Aorta (tissue), 5 donors: ENCODE measurements at places on chromosomes 6 and 20. TPM values are rescaled to one million over a fixed set of nuclear protein-coding genes. Genes with fewer than 3 reads are reported as not detected.

DNA sequence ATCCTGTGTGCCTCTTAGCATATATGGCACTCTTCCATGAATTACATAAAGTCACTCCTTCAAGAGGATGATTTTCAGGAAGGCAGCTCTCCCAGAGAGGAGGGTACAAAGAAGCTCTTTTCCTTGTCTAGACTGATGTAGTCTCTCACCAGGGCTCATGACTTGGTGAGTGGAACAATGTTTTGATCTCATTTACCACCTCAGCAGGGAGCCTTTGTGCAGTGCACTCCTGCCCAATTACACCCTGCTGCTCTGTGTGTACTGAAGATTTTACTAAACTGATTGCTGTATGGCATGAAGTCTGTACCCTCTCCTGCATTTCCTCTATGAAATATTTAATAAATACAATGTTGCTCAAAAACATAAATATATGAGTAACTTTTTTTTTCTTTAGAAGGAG lies 598.3 kb upstream of the HS3ST5 start:
- H3K27me3 ChIP-seq, result no peaks in the 10 kb centered on the region
- no peak for DNase-seq
- no peak overlapping the region for H3K4me3 ChIP-seq

DNA sequence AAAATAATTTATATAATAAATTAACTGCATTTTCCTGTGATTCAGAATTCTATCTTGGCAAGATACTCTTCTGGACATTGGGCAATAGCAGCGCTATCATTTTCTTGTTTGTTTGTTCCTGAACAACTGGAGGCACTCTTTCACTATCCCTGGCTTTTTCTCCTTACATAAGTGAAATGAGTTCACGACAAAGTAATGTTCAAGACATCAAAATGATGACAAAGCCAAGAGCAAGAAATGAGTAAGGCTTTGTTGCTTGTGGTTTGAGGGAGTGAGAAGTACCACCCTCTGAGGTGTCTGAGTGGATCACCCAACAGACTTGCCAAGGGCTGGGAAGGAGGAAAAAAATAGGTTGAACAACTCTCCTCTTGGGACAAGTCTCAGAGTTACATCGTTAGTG lies 466.6 kb upstream of the JAG1 start:
- H3K27me3 ChIP-seq, result no peaks in the 10 kb centered on the region
- no peak for DNase-seq
- H3K4me3 ChIP-seq, result no peak overlapping the region
- H3K27ac ChIP-seq, result no peak overlapping the region

- DNase-seq, result no peak
- H3K4me3 ChIP-seq, result no peak overlapping the region
- no peaks in the 10 kb centered on the region for H3K4me1 ChIP-seq
- H3K27ac ChIP-seq, result no peak overlapping the region
- no peaks in the 10 kb centered on the region for H3K27me3 ChIP-seq
- no peaks in the 10 kb centered on the region for H3K36me3 ChIP-seq
Observed at GRCh38 chr6:101241442-101241841, 152.1 kb upstream of the GRIK2 start.

DNA sequence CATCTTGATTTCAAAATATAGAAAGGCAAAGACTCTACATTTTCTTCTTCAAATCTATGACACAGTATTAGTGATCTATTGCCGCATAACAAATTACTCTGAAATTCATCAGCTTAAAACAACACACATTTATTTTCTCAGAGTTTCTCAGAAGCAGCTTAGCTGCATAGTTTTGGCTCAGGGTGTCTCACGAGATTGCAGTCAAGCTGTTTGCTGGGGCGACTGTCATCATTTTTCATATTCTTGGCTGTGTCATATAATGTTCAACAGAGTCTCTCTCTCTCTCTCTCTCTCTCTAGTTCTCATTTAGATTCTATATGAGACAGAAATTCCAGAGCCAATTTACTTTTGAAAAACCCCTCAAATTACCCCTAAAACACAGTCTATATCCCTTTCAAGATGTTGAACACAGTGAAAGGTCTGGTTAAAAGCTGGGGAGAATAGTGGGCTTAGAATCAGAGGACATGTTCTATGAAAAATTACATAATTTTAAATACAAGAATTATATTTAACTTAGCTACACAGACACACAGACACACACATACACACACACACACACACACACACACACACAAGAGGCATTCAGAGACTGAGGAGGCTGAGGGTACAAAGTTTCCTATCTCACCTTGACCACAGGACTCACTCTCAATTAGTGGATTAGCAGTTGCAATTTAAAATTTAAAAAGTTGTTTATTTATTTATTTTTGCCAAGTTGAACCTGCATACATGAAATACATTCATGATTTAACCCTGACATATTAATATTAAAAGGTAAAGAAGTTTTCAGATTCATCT lies 86.7 kb downstream of the MKKS start:
- no peak overlapping the region for H3K4me3 ChIP-seq
- H3K36me3 ChIP-seq, result no peaks in the 10 kb centered on the region
- H3K27me3 ChIP-seq, result no peaks in the 10 kb centered on the region
- DNase-seq, result no peak

DNA sequence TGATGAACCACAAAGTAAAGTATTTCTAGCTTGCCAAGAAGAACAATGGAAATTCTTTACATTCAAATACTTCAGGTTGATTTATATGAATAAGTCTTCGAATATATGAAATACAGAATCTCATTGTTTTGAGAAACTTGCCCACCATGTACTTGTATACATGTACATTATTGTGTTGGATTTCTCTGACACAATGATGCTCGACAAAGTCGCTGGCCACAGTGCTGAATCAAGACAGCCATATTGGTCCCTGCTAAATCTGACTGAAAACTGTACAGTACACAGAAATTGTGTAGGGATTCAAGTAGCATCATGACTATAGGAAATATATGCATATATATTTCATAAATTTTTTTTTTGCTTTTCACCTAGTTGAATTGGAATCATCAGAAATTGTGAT lies 13.1 kb upstream of the LIN28B start:
- H3K4me1 ChIP-seq, result no peaks in the 10 kb centered on the region
- H3K4me3 ChIP-seq, result no peak overlapping the region
- H3K27me3 ChIP-seq, result no peaks in the 10 kb centered on the region
- DNase-seq, result no peak
- no peaks in the 10 kb centered on the region for H3K36me3 ChIP-seq
- H3K27ac ChIP-seq, result no peak overlapping the region

- H3K27ac ChIP-seq, result no peak overlapping the region
- H3K27me3 ChIP-seq, result no peaks in the 10 kb centered on the region
- H3K36me3 ChIP-seq, result peaks cover 14% of the 10 kb centered on the region
Observed at GRCh38 chr20:33640287-33640686, 21.8 kb upstream of the C20orf144 start.

Gene SAPCD1
- total RNA-seq, result 0.68 TPM

Gene MTFR2
- 0.39 TPM for total RNA-seq

Gene NT5DC1
- total RNA-seq, result 42.9 TPM

Gene RBL1
- total RNA-seq, result 5.6 TPM

Gene OOEP
- total RNA-seq, result not detected

Gene SIRPB1
- total RNA-seq, result 1.8 TPM
